BJ (cell line): ENCODE measurements at places on chromosomes 2 and 18.
A peak's percentile ranks its signal among the peaks of the same experiment; 100 is the strongest.

GRCh38 chr18:54606835-54607212 is 15.8 kb downstream of the DYNAP start:
- no peak for DNase-seq

- DNase-seq, result no peak
These were observed 2.4 kb upstream of the SP9 start for GRCh38 chr2:174332217-174332963.

DNA sequence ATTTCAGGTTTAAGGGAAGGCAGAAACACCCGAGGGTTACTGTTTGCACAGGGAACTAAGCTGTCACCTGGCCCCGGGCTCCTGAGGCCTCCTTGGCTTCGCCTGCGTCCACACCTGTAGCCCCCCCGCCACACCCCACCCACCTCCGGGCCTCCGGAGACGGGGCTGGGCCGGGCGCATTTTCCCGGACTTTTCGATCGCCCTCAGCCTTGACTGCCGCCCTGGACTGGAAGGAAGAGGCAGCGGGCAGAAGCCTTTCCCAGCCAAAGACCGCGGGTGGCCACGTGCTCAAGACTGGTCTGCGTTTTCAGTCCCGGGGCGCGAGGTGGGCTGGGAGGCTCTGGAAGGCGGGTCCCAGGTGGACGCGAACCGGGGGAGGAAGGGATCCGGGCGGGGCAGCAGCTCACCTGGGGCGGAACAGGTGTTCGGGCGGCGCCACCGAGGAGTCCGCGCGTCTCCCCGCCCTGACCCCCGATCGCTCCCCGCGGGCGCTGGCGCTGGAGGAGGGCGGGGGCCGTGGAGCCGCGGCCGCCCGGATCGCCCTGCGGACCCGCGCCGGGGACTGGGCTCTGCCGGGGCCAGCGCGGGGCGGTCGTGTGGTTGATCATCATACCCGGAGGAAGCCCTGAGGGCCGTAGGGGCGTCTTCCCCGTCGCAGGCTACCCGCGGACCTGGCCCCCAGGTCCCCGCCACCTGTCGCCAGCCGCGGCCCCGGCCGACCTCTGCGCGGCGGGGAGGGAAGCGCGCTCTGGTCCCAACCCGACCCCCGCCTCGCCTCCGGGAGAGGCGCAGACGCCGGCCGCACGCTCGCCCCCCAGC is 3.2 kb downstream of the ID2 start:
- DNase-seq, result no peak

DNA sequence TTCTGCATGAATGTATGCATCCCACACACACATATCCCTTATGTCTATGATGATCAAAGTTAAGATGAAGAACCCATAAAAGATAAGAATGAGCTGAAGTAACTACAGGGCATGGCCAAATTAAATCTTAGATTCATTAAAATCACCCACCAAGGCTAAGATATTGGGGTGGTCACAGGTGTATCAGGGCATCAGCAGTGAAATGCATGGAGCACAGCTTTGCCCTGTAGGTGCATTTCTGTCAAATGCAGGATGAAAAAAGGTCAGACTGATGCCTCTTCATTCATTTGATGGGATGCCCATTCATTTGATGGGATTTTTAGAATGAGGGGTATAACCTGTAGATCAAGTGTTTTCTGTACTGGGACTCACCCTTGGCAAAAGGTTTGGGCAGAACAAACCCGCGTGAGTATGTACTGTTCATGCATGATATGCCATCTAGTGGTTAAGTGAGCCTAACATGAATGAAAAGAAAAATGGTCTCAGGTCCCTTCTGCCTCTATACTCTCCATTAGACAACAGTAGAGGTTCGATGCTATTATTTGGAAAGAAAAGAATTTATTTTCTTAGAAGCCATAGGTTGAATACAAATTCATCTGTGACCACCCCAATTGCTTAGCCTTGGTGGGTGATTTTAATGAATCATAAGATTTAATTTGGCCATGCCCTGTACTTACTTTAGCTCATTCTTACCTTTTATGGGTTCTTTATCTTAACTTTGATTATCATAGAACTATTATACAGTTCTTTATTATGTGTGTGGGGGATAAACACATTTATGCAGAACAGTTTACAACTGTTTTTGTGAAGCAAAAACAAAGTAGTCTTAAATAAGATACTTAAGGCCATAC is 43.2 kb upstream of the NOSTRIN start:
- DNase-seq, result no peak

- no peak for DNase-seq
These were observed 199.3 kb downstream of the MTX2 start for GRCh38 chr2:176468457-176469113.

- DNase-seq, result no peak
These were observed 5.2 kb downstream of the GBX2 start for GRCh38 chr2:236162882-236163470.

DNA sequence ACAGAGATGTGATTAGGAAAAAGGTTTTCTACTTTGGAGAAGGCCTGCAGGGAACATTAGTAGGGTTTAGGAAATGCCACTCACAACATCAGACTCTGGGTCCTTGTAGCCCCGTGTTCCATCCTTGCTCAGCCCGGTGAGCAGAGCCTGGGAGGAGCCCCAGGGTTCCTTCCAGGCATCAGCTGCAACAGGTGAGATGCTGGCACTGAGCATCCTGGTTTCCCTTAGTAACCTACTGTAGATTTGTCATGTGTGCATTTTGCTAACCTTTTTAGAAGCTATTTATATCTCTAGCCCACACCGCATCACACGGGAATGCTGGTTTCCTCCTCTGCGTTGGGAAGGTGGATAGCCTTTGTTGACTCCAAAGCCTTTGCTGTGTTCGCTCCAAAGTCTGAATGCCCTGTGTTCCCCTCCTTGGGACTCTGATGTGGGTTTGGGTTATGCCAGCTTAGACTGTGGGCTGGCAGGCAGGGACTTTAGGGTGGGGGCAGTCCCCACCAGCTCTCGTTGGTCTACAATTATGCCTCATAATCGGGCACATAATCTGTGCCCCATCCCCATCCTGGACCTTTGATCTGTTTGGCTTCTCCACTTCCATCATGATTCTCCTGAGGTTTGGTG is 69.3 kb downstream of the TMEM247 start:
- no peak for DNase-seq

- no peak for DNase-seq
These were observed 297.1 kb upstream of the CCDC68 start for GRCh38 chr18:55256226-55256928.

GRCh38 chr2:239211396-239212094 is 189.3 kb downstream of the HDAC4 start:
- DNase-seq, result no peak

DNA sequence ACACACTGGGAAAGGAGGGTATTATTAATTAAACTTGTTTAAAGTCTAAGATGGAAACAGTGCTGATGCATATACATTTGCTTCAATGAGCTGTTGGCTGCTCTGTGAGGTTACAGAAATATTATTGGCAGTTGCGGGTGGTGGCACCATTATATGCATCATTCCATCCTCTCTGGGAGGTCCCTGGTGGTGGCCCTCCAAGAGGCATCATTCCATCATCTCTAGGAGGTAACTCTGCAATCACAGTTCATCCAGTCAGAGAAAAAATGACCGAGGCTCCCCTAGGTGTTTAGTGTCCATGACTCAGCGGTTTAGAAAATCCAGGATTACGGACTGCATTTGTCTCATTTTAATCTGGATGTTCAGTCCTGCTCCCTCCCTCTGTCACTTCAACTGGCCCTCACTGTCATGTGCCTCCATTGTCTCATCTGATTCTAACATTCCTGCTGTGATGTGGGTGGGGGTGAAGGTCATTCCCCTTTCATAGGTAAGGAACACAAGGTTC is 15.4 kb downstream of the AFF3 start:
- no peak for DNase-seq

- DNase-seq, result no peak
These were observed 7.1 kb downstream of the CNNM3 start for GRCh38 chr2:96823198-96823597.

DNA sequence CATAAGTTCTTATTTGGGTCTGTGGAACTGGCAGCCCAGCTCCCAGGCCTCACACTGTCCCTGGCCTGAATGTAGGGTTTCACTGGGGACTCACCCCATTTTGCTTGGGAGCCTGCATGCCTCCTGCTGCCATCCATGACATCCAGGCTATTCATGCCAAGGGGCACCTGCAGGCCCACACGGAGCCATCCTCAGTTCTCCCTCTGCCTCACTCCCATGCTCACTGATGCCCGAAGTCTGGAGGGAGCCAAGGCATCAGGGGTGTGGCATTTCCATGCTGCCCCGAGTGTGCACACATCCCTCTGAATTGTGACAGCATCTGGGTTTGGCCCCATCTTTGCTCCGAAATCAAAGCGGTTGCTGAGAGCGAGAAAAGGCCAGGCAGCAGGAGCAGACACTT is 67.4 kb upstream of the ZNF804A start:
- DNase-seq, result no peak

DNA sequence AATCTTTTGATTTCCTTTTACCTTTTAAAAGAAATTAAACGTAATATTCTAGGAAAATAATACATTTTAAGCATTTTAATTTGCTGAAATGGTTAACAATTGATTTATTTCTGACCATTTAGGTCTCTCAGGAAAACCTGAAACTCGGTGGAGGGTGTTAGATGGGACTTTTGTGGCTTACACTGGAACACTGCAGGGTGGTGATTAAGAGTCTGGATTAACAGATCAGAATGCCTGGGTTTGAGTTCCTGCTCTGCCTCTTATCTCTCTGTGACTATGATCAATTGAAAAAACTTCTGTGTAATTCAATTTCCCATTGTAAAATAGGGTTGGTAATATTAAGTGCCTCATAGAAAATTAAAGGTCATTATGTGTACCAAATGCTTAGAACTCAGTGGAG is 168.7 kb downstream of the UBE2E3 start:
- DNase-seq, result no peak

- DNase-seq, result no peak
These were observed 448.6 kb downstream of the BCL11A start for GRCh38 chr2:60104514-60105505.

GRCh38 chr2:193894081-193894480 is 1699.3 kb upstream of the TMEFF2 start:
- DNase-seq, result no peak

- DNase-seq, result no peak
These were observed 304.0 kb downstream of the STK39 start for GRCh38 chr2:167943368-167943767.

DNA sequence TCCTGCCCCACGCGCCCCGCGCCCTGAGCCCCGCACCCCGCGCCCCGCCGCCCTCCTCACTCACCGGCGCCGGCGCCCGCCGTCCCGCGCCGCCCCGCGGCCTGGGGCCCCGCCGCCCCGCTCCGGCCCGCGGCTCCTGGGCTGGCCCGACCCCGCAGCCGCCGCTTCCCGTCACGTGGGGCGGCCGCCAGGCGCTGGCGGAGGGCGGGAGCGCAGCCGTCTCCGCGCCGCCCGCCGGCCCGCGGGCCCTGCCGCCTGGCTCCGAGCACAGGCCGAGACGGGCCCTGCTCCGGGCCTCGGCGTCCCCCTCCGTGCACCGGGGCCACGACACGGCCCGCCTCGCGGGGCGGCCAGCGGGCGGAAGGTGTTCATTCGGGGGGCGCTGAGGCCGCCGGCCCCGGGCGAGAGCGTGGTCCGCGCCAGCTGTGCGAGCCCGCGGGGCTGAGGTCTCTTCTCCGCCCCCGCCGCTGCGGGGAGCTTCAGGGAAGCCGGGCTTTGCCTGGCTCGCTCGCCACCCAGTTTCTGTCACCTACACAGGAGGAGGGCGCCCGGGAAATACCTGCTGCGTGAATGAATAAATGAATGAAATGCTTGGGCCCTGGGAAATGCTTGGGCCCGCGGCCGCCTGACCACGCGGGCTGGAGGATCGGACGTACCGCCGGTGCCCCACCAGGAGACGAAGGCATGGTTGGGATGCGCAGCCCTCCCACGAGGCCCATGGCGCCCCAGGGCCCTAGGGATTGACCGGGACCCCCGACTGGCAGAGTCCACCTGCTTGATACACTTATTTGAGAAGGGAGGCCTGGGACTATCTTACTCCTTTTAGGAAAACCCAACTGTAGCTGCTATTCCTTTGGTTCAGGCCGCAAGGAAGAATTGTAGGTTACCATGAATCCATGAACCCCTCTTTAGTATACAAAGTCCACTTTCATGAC is at the start of gene TGFBRAP1:
TGFBRAP1 (minus strand) TSS at position 175 of the 935 bp plus-strand sequence. CDS start 21,434 bp downstream, outside the sequence.
- no peak for DNase-seq

GRCh38 chr2:44477657-44478414 is 116.1 kb downstream of the CAMKMT start:
- no peak for DNase-seq

DNA sequence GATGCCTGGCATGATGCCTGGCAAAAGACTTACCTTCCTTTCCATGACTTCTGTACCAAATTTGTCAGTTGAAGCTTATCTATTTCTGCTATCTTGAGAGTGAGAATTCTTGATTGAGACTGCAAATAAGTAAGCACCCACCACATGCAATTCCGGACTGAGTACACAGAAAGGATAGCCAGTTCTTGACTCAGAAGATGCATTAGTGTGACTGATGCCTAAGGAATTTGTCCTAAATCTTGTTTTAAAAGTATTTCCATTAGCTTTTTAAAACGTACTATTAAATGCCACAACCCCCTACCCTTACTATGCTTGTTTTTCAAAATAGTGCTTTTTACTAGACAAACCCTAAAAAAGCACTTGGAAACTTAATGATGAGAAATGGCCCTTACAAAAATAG is 545 bp downstream of the MPP4 start:
- DNase-seq, result peak; percentile 71

- no peak for DNase-seq
These were observed 46.8 kb downstream of the MYO3B start for GRCh38 chr2:170224692-170225294.

DNA sequence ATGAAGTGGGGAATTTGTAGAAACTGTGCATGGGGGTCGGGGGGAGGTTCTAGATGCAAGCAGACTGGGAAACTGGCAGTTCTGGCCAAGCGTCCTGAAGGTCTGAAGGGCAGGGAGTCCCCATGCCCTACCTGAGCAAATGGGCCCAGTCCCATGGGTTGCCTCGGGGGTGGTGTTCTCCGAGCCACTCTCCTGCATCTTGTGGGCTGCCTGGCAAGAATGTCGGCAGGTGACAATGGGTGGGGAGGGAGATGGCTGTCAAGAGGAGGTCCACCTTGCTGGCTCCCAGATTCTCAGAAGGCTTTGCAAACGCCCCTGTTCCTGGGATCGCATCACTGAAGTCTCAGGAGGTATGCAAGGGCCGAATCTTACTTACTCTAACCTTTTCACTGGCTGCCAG is 21.3 kb downstream of the INHBB start:
- no peak for DNase-seq

DNA sequence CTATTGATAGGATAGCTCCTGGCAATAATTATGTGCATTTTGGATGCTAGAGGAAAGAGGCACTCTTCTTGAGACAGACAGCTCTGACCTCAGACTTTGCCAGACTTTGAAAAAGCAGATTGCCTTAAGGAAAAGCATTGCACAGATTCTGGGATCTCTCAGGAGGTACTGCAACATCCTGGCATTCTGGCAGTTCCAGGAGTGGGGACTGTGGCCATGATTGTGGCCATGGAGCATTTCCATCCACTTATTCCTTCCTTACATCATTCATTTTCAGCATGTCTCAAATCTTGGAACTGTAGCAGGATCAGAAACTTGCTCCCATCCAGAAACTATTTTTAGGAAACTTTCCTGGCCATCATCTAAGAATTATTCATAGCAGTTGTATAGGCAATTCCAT is 144.9 kb upstream of the FOSL2 start:
- no peak for DNase-seq

GRCh38 chr18:58893388-58894099 is 28.9 kb downstream of the ZNF532 start:
- DNase-seq, result no peak
